ENCODE measurements at places on chromosomes 13 and 19. TPM values are rescaled to one million over a fixed set of nuclear protein-coding genes. Genes with fewer than 3 reads are reported as not detected.

GRCh38 chr19:51029718-51030117, 3.3 kb upstream of the KLK11 start:
- DNase-seq, result peak; percentile 69

DNA sequence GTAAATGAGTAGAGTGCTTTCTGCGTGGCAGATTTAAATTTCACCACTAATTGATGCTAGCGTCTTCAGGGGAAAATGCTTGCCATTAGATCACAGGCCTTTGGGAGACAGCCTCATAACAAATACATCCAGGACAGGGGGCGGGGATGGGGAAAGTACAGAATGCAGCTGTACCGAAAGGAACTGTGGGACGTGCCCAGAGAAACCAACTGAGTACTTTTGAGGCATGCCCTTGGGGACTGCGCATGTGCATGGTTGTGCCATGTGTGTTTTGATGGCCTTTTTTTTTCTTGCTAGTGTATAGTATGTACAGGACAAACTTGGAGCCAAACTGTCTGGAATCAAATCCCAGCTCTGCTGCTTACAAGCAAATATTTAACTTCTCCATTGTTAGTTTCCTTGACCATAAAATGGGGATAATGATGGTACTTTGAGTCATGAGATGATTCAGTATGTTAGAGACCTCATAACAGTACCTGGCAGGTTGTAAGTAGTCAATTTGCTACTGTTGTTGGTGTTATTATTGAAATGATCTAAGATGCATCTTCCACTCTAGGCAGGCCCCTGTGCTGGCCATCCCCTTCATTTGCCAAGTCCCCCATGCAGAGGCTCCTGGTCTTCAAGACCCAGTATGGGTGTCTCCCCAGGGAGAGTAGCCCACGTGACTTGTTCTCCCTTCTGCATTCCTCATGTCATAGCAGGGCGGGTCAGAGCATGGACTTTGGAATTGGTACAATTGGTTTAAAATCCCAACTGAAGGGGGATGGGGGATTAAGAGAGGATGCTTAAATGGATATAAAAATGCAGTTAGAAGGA, 68.3 kb upstream of the NPAS1 start:
- no peak for DNase-seq

NCCRP1 gene
- not detected for total RNA-seq

NCR1 gene
- total RNA-seq, result not detected

PSG2 gene
- not detected for total RNA-seq

DNA sequence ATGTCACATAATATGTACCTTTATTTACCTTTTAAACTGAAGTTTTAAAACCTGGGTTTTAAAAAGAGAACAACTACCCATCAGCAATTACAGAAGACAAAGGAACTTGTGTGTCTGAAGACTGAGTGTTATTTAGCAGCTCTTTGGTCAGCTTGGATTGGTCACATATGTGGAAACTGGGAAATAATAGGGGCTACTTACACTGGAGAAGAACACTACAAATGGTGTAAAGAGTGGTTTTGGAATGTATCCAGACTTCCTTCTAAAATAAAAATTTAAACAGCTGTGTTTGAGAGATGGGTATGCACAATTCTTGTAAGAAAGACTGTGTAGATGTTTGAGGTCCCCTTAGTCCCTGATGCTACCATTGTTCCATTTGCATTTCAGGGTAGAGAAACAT, 13.3 kb downstream of the TNFRSF19 start:
- DNase-seq, result no peak
